ENCODE measurements at places on chromosomes 1 and 21.

DNA sequence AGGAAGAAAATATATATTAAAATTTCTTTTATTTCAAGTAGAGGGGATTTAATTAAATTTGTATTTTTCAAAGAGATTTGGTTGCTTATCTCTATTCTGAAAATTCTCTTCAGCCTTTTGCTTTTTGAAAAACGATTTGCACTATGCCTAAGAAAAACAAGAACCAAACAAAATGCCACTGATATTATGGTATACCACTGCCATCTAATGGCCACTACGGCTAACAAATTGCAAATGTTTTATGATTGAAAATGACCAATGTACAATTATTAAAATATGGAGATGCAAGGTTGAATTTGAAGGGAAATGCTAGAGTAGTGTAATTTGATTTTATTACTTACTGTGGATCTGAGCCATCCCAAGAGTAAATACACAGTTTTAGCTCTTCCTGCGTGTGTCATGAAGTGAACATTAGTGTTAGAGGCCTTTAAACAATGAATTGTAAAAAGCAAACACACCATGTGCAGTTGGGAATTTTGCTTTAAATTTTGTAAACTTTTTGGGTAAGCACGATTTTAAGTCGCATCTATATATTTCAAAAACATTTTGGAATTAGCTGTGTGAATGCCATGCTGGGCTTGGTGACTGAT lies 137.4 kb upstream of the USP25 start:
- DNase-seq, result peak; percentile 0

DNA sequence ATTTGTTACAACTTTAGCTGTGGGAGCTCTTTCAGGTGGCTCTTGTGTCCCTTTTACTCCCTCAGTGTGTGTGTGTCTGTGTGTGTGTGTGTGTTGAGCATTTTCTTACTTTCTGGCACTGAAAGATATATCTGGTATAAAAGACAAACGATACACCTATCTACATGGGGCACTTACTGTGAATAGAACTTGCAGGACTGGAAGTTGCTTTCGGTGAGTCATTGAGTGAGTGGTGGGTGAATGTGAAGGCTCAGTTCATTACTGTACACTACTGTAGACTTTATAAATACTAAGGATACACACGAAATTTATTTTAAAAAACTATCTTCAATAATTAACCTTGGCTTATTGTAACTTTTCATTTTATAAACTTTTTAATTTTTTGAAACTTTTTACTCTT lies 38.7 kb downstream of the BTBD8 start:
- no peak for DNase-seq

- DNase-seq, result no peak
Observed at GRCh38 chr1:240492832-240493440, 119.0 kb downstream of the GREM2 start.

- no peak for DNase-seq
Observed at GRCh38 chr1:75172556-75172955, 38.4 kb downstream of the LHX8 start.

DNA sequence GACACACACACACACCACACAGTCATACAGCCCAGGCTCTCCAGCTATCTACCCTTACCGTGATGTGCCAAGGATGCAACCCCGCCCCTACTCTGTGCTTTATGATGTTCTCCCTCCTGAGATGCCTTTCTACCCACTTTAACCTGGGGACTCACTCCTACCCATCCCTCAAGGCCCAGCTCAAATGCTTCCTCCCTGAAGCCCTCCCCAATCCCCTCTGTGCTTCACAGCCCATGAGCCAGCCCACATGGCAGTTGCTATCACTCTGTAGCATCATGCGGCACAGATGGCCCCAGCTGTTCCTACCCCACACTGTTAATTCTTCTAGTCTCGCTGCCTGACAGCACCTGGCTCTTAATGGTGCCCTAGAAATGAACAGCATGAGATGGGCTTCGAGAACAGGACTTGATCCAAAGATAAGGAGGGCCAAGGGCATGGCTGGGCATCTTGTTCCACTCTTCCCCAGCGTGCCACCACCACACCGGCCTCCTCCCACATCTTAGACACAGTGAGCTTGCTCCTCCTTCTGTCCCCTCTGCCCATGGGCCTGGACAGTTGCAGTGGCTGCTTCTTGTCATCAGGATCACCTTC lies 109.8 kb downstream of the GLIS1 start:
- no peak for DNase-seq

- DNase-seq, result no peak
Observed at GRCh38 chr1:218305472-218306064, 20.5 kb downstream of the RRP15 start.

GRCh38 chr1:109517337-109517736 lies 7.8 kb upstream of the AMIGO1 start:
- DNase-seq, result no peak

DNA sequence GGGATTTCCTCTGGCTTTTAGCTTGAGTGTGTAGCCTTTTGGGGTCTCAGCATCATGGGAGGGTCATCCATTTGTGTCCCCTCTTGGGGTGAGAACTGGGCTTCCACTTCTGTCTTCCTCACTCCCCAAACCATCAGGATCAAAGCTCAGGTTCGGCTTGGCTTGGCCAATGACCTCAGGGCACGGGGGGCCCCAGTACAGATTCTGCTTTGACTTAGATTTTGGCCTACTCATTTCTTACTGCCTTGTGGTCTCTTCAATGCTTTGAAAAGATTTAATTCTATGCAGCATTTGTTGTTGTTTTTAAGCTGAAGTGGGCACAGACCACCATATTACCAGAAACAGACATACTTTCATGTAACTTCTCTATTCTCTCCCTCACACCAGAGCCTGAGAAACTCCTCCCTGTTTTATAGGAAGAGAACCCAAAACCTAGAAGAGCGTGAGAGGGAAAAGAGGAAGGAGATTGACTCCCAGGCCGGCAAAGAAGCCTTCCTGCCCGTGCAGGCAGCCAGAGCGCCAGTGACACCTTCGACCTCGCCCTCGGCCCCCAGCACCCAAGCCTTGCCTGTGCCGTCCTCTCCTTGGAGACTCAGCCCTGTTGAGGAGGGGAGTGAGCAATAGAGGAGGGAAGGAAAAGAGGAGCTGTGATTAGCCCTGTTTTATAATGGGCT lies 1.9 kb upstream of the S100A3 start:
- DNase-seq, result no peak
